ENCODE measurements at places on chromosomes 16 and 17.

DNA sequence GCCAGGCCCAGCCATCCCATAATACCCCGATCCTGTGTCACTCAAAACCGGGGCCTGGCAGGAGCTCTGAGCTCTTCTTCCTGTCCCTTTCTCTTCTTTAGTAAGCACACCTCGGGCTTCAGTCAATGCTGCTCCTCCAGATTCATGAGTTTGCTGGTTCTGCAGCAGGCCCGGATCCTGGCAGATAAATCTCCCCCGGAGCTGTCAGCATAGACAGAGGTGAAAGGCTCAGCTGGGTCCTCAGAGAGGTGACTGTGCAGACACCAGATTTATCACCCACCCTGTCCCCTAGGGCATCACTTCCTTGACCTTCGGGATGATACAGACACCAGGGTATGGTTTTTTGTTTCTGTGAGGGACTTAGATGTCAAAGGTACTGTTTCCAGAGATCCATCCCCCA is 242.5 kb upstream of the N4BP1 start:
- DNase-seq = no peak

DNA sequence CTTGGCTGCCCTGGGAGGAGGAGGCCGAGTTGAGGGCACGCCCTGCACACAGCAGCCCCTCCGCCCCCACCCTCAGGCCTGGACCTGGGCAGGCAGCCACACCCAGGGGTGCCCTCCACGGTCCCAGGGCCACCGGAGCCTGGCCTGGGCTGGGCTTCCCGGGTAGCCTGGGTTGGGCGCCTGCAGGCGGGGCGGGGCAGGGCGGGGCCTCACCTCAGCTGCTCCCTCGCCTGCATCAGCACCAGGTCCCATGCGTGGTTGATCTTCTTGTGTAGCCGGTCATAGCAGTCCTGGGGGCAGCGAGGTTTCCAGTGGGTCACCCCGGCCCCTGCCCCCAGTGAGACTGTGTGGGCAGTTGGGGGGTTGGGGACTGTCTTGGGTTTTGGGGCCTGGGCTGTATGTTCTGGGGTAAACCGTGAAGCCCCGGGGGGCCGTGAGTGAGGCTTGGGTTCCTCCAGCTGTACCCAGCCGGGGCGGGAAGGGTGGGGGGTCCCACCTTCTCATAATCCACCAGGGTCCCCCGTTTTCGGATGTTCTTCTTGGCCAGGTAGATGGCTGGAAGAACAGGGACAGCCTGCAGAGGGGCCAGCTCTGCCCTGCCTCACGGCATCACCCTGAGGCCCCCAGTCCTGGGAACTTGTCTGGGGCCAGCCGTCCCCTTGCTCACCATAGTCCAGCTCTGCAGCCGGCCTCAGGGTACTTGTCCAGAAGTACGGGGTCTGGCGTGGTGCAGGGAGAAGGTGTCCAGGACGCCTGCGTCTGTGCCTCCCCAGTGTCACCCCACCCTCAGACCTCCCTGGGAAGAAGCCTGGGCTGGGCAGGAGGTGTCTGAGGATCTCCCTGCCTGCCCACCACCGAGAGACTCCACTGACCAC is 2.0 kb downstream of the RGS11 start:
- DNase-seq = no peak

GRCh38 chr17:17134957-17135333 is 71.2 kb downstream of the PLD6 start:
- DNase-seq = no peak

- DNase-seq = no peak
Measured at GRCh38 chr17:20123209-20123608, 114.0 kb downstream of the SPECC1 start.

- DNase-seq = no peak
Measured at GRCh38 chr17:45380991-45381390, 51.7 kb downstream of the ARHGAP27 start.

DNA sequence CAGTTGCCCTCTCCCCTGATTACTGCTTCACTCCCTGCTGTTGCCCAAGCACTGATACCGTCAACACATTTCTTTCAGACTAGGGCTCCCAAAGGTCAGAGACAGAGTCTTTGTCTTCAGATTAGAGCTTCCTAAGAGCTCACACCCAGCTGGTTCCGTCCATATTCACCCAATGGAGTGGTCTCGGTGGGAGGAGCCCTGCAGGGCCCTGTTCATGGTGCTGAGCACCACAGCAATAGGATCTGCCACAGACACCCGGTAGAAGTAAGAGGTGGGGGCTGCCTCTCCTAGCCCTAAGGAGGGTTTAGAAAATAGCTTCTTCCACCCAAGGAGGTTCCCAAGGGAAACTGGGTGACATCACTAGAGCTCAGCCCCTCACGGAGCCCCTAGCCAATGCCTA is 128.3 kb downstream of the CCDC144A start:
- no peak for DNase-seq

DNA sequence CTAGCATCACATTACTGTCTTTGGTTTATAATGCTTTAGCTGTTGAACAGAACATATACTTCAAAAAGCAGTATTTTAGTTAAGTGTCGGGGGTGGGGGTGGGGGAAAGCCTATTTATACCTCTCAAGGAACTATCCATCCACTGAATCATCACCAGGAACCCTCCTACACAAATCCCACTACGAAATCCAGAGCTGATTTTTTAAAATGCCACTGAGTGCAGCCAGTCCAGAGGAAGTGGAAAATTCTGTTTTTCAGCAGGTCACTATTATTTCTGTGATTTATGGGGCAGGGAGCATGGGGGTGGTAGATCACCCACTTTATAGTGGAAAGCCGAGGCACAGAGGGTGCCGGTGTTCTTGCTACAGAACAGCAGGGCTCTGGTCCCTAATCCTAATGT is 284.1 kb downstream of the SOX9 start:
- no peak for DNase-seq

GRCh38 chr17:81090361-81091136 is 55.6 kb downstream of the BAIAP2 start:
- DNase-seq = no peak

DNA sequence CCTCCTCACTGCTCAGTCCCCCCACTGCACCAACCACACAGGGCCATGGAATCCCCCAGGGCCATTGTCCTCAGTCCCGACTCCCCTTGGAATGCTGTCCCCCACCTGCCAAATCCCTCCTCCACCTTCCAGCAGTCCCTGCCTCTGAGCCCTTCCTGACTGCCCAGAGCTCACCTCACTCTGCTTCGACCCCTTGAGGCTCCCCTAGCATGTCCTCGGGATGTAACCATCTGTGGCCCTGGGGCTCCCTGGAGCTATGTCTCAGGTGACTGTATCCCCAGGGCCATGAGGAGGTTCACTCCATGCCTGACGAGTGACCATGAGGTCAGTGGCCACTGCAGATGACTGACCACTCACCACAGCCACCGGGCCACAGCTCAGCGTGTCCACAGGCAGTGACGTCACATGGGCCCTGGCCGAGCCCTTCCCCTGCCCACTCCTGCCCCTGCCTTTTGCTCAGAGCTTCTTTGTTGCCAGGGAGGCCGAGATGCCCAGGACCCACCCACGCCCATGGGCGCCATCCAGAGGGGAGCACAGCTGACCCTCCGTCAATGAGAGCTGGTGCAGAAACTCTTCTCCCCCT is 7.7 kb upstream of the PIEZO1 start:
- no peak for DNase-seq

DNA sequence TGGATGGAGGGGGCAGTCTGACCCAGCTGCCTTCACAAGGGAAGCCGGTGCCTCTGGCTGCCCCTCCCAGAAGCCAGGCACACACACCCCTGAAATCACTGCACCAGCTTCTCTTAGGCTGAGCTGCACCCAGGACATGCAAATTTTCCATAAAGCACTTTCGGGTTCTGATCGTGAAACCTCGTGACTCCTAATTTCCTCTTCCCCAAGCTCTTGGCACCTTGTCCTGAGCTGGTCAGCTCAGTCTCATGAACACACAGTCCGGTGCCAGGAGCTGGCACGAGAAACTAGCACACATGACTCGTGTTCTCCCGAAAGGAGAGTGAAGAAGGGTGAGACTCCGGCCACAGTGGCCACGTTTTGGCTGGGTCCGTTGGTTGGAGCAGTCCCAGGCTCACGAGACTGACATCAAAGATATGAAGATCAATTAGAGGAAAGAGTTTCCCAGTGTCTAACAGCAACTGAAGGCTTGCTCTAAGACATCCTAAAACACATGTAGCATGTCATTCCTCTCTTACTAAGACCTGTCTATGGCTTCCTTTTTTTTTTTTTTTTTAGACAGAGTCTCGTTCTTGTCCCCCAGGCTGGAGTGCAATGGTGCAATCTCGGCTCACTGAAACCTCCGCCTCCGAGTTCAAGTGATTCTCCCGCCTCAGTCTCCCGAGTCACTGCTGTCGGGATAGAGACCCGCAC is 9.2 kb upstream of the ABR start:
- no peak for DNase-seq

GRCh38 chr17:21019976-21020586 is 22.7 kb downstream of the USP22 start:
- peak; percentile 11 for DNase-seq

DNA sequence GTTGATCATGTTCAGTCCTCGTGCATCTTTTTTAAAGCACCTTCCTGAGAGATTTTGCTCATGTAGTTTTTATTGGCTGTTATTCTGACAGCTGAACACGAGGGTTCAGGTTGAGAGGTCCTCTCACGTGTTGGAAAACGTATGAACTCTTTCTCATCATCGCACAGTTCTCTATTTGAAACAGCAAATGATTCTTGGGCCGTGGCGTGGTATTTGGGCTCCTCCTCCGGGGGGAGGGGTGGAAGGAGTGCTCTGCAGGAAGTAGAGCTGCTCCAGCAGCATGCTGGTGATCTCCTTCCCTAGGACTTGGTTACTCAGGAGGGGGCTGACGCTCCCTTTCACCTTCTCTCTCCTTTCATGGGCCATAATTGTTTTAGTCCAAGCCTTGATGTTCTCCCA is 70.4 kb downstream of the KSR1 start:
- DNase-seq = no peak

DNA sequence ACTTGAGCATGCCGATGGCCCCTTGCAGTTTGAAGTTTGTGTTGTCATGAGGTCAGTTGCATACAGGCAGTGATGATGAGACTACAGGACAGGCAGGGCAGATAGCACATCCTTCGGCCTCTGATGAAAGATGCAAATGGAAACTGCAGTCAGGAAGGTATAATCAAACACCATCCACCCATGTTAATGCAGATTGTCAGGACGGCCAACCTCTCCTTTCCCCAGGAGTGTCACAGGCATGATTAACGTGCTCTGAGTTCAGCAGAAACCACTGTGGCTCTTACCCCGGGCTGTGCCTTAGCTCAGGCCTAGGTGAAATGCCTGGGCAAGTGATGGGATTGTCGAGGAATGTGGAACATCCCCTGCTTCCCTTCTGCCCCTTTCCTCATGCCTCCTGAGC is 893.5 kb upstream of the RBFOX1 start:
- no peak for DNase-seq

GRCh38 chr17:81027591-81028505 is 7.1 kb upstream of the BAIAP2 start:
- DNase-seq = no peak

- DNase-seq = no peak
Measured at GRCh38 chr17:43952351-43952723, 1.4 kb downstream of the PYY start.
